ENCODE measurements at places on chromosomes 7 and 10. TPM values are rescaled to one million over a fixed set of nuclear protein-coding genes. Genes with fewer than 3 reads are reported as not detected.

GRCh38 chr7:157985636-157986035, 602.0 kb downstream of the PTPRN2 start:
- no peak overlapping the region for H3K4me3 ChIP-seq
- no peaks in the 10 kb centered on the region for H3K4me1 ChIP-seq
- H3K36me3 ChIP-seq, result no peaks in the 10 kb centered on the region
- no peak for DNase-seq
- H3K27me3 ChIP-seq, result no peaks in the 10 kb centered on the region

Gene HOXA6
- total RNA-seq, result not detected

DNA sequence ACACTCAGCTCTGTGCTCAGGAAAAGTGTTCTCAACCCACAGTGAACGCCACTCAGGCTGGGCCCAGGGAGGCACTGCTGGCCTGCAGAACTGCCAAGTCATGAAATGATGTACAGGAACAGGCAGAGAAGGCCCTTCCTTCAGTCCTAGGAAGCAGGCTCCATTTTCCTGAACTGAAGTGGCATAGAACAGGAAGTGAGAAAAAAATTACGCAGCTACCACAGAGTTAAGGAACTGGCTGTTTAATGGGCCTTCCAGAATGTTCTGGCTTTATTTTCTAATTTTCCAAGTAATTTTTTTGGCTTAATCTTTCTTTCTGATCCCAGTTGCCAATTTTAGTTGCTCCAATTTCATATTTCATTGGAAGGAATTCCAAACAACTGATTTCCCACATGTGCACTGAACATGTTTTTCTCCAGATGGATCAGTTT, 39.3 kb downstream of the LRRC18 start:
- H3K27ac ChIP-seq, result no peak overlapping the region
- no peaks in the 10 kb centered on the region for H3K36me3 ChIP-seq
- no peak for DNase-seq
- H3K27me3 ChIP-seq, result no peaks in the 10 kb centered on the region
- H3K4me3 ChIP-seq, result no peak overlapping the region

- no peak for DNase-seq
- H3K4me3 ChIP-seq, result no peak overlapping the region
- no peaks in the 10 kb centered on the region for H3K4me1 ChIP-seq
- no peaks in the 10 kb centered on the region for H3K27me3 ChIP-seq
- no peaks in the 10 kb centered on the region for H3K36me3 ChIP-seq
- no peak overlapping the region for H3K27ac ChIP-seq
Measured at GRCh38 chr10:5576154-5576748, 51.5 kb downstream of the CALML3 start.

DNA sequence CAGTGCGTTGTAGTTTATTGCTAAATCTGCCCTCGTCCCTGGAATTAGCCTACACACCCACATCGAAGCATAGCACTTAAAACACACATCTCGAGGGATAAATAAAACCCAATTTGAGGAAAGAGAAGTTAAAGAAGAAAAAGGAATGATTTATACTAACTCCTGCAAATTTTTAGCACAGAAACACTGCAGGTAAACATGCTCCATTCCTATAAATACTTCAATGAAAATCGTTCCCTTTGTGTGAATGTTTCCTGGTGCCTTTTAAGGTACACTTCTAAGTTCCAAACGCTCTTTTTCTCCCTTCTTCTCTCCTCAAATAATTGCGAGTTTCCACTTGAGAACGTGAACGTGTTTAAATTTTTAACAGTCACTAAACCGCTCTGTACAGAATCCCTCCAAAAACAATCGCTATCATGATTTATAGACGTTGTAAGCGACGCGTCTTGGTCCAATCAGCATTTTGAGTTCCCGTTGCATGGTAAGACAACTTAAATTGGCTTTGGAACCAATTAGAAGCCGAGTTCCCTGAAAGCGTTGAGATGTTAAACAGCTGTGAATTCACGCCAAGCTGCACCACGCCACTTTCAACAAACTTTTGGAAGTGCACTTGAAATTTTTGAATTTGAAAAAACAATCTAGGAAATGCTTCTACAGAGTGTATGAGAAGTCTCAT, 12.5 kb upstream of the EBLN1 start:
- H3K4me1 ChIP-seq, result peaks cover 14% of the 10 kb centered on the region
- H3K27me3 ChIP-seq, result peaks cover 5% of the 10 kb centered on the region
- peak; percentile 62 for DNase-seq
- peak overlapping the region; percentile 92 for H3K27ac ChIP-seq

DNA sequence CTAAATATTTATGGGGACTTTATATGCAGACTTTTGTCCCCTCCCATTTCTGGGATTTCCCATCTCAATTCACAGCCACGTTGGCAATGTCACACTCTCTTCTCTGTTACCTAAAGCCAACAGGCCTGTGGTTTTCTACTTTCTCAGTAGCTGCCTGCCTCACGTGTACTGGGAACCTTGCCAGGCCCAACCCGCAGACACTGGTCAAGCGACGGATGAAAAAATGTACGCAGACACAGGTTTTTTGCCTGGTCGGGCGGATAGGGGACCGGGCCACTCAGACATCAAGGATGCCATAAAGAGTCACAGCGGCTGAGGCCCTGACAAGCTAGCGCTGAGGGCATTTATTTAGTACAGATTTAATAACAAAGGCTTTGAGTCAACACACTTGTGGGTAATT, 204.4 kb upstream of the DPP6 start:
- H3K4me3 ChIP-seq, result no peak overlapping the region
- H3K4me1 ChIP-seq, result no peaks in the 10 kb centered on the region
- H3K27ac ChIP-seq, result no peak overlapping the region
- H3K36me3 ChIP-seq, result no peaks in the 10 kb centered on the region

DNA sequence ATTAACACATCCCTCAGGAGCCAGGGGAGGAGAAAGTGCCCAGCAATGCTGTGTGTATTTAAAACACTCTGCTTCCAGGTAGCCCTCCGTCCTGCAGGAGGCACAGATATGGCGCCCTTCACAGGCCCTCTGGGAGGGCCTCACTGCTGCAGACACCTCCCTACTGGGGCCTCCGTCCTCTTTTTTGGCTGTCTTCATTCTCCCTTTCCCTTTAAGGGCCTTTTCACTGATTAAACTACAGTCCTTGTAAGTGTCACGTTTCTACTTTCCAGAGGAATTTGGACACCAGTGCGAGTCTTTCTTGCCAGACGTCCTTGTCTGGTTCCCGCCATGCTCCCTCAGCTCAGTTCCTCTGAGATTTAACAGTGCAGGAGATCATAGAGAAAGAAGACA, 39.7 kb upstream of the MKRN1 start:
- no peak overlapping the region for H3K4me3 ChIP-seq
- peaks cover 6% of the 10 kb centered on the region for H3K27me3 ChIP-seq
- DNase-seq, result no peak

Gene FAM170B
- not detected for total RNA-seq

Gene CCM2
- 77.5 TPM for total RNA-seq

DNA sequence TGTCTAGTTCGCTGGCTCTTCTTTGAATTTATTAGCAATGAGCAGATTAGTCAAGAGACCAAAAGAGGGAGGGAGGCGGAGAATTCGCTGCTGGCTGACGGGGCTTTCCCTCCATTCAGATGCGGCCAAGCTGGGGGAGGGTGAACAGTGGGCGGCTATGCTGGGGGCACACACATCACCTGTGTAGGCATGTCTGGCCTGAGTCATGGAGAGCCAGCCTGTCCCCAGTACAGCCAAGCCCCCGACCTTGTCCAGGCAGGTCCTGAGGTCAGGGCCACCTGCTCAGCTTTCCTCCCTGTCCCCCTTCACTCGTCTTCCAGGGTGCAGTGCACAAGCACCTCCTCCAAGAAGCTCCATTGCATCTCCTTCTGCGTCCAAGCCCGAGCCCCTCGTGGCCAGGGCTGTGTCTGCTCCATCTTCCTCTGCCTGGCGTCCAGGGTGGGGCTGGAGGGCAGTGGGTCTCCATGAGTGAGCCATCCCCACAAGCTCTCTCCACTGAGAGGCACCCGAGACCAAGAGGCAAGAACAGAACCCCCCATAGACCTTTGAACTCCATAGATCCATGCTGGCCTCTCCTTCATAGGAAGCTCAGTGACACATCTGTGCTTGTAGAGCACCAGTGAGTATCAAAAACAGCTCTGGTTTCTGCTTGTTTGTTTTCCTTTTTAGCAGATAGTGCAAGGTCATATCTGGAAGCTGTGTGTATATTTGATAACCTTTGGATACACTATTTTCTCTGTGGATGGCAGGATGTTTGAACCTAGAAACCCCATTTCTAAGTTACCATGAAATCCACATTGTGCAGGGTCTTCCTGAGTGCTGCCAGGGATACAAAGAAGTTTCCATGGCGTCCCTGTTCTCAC, 1.9 kb upstream of the DEPP1 start:
- no peaks in the 10 kb centered on the region for H3K27me3 ChIP-seq
- no peak for DNase-seq
- no peaks in the 10 kb centered on the region for H3K36me3 ChIP-seq
- H3K4me1 ChIP-seq, result peaks cover 3% of the 10 kb centered on the region
- H3K4me3 ChIP-seq, result no peak overlapping the region

Gene CALML5
- total RNA-seq, result not detected

DNA sequence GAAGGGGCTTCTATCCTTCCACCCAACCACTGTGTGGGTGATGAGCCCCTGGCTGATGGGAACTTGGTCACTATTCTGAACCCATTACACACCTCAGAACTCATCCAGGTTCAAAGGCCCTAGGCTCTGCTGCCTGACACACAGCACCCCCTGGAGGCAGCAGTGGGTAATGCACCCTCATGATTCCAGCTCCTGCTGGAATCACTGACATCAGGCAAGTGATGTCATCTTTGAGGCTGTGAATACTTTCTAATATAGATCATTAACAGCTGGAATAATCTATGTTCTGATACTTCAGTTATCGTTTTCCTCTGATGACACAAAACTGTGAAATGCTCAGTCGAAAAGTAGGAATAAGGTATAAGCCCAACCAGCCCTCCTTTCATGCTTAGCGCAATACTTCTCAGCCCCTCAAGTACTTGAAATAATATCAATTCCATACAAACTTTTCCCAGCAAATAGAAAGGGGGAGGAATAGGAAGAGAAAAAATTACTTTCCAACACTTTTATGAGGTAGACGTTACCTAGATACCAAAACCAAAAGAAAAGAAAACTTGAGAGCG, 7.5 kb upstream of the RBP3 start:
- no peaks in the 10 kb centered on the region for H3K36me3 ChIP-seq
- no peak overlapping the region for H3K4me3 ChIP-seq
- H3K27me3 ChIP-seq, result peaks cover 1% of the 10 kb centered on the region
- no peaks in the 10 kb centered on the region for H3K4me1 ChIP-seq
- no peak overlapping the region for H3K27ac ChIP-seq

- H3K4me1 ChIP-seq, result peaks cover 11% of the 10 kb centered on the region
- H3K27ac ChIP-seq, result peak overlapping the region; percentile 73
- no peaks in the 10 kb centered on the region for H3K36me3 ChIP-seq
- H3K4me3 ChIP-seq, result peak overlapping the region; percentile 57
- DNase-seq, result no peak
- H3K27me3 ChIP-seq, result peaks cover 17% of the 10 kb centered on the region
Measured at GRCh38 chr7:151116603-151117440, 30.5 kb downstream of the AGAP3 start.

GRCh38 chr7:100670074-100670473, 3.5 kb upstream of the GNB2 start:
- no peak overlapping the region for H3K27ac ChIP-seq
- no peaks in the 10 kb centered on the region for H3K4me1 ChIP-seq
- no peak for DNase-seq
- no peaks in the 10 kb centered on the region for H3K27me3 ChIP-seq
- H3K36me3 ChIP-seq, result peaks cover 2% of the 10 kb centered on the region

Gene FKBP9
- total RNA-seq, result not detected

- H3K27ac ChIP-seq, result no peak overlapping the region
- no peak overlapping the region for H3K4me3 ChIP-seq
- peaks cover 9% of the 10 kb centered on the region for H3K4me1 ChIP-seq
Measured at GRCh38 chr7:86926732-86927131, 132.7 kb downstream of the ELAPOR2 start.

DNA sequence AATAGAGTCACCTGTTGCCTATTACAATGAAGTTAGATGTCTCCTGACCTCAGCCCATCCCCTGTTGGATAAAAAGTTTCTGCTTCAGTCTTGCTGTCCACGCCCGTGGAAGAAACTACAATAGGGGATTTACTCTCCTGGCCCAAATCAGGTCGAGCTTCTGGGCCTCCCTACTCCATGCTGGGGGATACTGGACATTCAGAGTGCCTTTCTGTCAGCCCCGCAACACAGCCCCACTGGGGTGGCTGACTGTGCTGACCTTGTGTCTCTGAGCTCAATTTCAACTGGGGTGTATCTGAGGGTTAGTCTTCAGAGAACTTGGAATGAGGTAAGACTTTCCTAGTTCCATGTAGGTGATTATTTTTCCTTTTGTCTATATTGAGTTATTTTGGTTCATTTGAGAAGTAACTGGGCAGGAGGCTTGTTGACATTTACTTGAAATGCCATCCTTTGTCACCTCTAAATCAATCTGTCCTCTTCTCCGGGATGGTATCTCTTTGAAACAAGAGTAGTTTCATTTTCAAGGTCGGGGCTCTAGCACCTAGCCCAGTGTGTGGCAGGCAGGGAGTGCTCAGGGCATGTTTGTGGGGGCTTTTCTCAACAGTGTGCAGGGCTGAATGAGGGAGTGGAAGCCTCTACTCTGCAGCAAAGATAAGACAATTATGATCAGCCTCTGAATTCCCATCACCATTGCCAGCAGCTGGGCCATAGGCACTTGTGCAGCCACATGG, 17.7 kb upstream of the CXCL12 start:
- DNase-seq, result no peak
- no peaks in the 10 kb centered on the region for H3K36me3 ChIP-seq
- no peaks in the 10 kb centered on the region for H3K4me1 ChIP-seq
- H3K27ac ChIP-seq, result no peak overlapping the region
- H3K4me3 ChIP-seq, result no peak overlapping the region

- H3K27ac ChIP-seq, result no peak overlapping the region
- H3K4me3 ChIP-seq, result no peak overlapping the region
- H3K4me1 ChIP-seq, result peaks cover 39% of the 10 kb centered on the region
Measured at GRCh38 chr10:119217401-119217800, 10.0 kb downstream of the GRK5 start.

- H3K4me3 ChIP-seq, result peak overlapping the region; percentile 83
- peak; percentile 93 for DNase-seq
- peaks cover 64% of the 10 kb centered on the region for H3K4me1 ChIP-seq
- peak overlapping the region; percentile 100 for H3K27ac ChIP-seq
Measured at GRCh38 chr7:104943502-104944343, 70.3 kb upstream of the KMT2E start.

- H3K36me3 ChIP-seq, result no peaks in the 10 kb centered on the region
- peaks cover 4% of the 10 kb centered on the region for H3K27me3 ChIP-seq
- peak overlapping the region; percentile 54 for H3K27ac ChIP-seq
- H3K4me1 ChIP-seq, result peaks cover 18% of the 10 kb centered on the region
Measured at GRCh38 chr7:139915864-139916716, 87.0 kb downstream of the TBXAS1 start.

GRCh38 chr10:65793738-65794425, 1132.0 kb upstream of the LRRTM3 start:
- H3K36me3 ChIP-seq, result no peaks in the 10 kb centered on the region
- H3K4me1 ChIP-seq, result no peaks in the 10 kb centered on the region
- no peaks in the 10 kb centered on the region for H3K27me3 ChIP-seq
- no peak overlapping the region for H3K4me3 ChIP-seq
- no peak for DNase-seq
- no peak overlapping the region for H3K27ac ChIP-seq

- H3K4me1 ChIP-seq, result peaks cover 9% of the 10 kb centered on the region
- no peak overlapping the region for H3K4me3 ChIP-seq
- H3K36me3 ChIP-seq, result peaks cover 40% of the 10 kb centered on the region
- H3K27me3 ChIP-seq, result no peaks in the 10 kb centered on the region
- DNase-seq, result no peak
- no peak overlapping the region for H3K27ac ChIP-seq
Measured at GRCh38 chr10:72234560-72235095, 18.6 kb upstream of the ASCC1 start.
